ENCODE measurements at places on chromosomes 5 and 9. TPM values are rescaled to one million over a fixed set of nuclear protein-coding genes. Genes with fewer than 3 reads are reported as not detected.

CLTA gene
- total RNA-seq: 482 TPM

RNF14 gene
- 68.8 TPM for total RNA-seq

SLC35A4 gene
- 60.5 TPM for total RNA-seq

DNA sequence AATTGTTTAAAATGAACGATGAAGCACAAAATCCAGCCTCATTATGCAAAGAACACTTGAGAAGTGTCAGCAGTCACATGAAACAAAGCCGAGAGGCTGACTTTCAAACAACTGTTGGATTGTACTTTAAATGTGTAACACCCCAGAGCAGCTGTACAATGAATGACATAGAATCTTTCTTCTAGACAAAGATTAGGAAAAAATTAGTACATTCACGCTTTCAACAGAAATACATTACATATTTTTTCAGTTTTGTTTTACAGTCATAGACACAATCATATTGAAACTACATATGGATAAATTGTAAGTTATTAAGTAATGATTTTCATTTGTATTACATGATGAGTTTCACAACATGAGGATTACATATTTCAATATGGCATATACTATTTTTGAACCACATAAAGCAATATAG lies 10.6 kb upstream of the AGXT2 start:
- DNase-seq: no peak

- DNase-seq: no peak
Measured at GRCh38 chr5:112018846-112019245, 261.9 kb upstream of the NREP start.

PCDHB6 gene
- 0.67 TPM for total RNA-seq

DNA sequence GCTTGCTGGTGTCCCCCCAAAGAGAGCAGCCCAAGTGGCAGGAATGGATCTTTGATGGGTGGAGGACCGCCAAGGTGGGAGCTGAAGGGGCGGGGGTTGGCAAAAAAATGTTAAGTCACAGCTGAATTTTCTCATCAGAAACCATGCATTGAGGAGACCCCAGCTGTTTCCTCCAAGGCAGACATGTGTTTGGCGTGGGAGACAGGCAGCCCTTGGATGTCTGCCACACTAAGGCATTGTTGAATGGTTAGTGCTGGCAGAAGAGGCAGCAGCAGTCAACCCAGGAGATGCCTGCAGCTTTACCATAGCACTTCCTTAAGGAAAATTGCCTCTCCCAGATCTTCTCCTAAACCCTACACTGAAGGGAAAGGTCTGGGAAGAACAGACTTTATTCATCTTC lies 394.9 kb upstream of the CD180 start:
- DNase-seq: no peak

ZNF367 gene
- total RNA-seq: 1.4 TPM

DNA sequence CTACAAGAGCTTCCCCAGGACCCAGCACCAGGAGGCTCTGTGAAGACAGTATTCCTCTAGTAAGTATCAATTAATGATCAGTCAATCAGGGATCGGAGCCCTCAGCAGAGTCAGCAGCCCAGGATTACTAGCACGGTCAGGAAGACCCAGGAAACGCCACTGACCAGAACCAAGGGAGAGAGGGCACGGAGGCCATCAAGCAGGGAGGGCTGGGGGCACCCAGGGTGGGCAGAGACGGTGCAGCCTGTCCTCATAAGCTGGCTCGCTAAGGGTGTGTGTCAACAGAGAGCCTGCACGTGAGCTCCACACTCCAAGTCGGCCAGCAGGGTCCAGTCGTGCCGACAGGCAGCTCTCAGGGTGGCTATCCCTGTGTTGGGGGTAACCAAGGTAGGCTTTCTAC lies 29.0 kb downstream of the VAV2 start:
- DNase-seq: no peak

DNA sequence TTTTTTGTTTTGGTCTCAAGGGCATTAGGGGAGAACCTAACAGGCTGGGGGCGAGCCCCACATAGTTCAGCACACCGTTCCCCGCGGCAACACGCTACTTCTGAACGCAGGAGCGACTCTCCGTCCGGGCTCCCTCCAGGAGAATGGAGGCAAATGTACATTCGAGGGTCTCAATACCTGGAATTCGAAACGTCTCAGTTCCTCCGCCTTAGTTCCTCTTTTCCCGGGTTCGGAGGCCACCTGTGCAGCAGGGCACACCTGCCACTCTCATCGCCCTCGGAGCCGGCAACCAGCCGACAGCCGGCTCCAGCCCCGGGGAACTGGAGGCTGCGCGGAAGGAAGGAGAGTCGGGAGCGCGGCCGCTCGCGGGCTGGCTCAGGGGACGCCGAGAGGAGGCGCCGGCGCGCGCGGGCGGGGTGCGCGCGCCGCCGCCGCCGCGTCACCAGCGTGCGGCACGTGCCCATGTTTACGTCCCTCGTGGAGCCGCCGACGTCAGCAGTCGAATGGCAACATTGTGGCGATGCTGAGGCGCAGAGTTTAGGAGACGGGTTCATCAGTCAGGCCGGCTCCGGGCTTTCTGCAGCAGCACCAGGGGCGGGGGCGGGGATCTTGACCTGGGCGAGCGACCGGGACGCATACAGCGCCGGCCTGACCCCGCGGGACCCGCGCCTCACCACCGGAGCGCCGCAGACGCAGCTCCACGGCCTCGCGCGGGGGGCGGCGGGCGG lies at the start of gene JMY:
Gene JMY (plus strand): TSS at position 498 of the 728 bp plus-strand sequence. CDS start 520 bp downstream, outside the sequence.
- DNase-seq: no peak

DNA sequence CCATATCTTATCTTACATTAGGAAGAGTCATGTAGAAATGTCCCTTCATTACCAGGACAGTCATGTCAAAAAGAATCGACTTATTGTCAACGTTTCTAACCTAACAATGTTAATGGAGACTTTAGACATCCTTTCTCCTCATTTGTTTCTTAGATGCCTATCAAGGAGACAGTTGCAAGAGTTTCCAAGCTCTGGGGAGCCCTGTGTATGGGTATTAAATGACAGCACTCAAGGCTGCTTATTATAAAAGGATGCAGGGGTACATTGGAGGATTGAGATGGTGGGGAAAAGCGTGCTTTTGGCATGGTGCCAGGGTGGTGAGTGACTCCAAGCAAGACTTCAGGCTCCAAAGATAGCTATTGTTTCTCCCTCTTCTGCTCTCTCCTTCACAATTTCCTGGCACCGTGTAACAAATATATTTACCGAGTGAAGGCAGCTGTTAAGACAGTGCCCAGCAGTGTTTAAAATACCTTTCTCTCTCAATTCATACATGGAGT lies 461.3 kb upstream of the CLINT1 start:
- no peak for DNase-seq

GM2A gene
- 24.6 TPM for total RNA-seq

Data from kidney epithelial cell (primary cell).